ENCODE measurements at places on chromosomes 4 and X.
A peak's percentile ranks its signal among the peaks of the same experiment; 100 is the strongest.

DNA sequence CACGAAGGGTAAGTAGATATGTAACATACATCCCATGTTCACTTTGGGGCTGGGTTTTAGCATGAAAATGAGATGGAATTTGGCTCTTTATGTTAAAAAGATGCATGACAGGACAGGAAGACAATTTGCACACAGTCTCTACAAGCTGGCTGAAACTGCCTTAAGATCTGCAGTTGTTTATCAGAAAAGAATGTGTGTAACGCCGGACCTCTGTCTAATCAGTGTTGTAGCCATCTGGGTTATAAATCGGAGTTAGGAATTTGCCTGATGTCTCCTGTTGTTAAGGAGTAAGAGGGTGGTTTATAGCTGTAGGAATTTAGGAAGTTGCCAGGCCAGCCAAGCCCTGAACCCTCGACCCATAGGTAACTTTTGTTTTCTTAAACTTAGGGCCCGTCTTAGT, 562.9 kb upstream of the FAT1 start:
- DNase-seq: no peak

- no peak for DNase-seq
Observed at GRCh38 chrX:96538104-96538725, 146.4 kb upstream of the DIAPH2 start.

DNA sequence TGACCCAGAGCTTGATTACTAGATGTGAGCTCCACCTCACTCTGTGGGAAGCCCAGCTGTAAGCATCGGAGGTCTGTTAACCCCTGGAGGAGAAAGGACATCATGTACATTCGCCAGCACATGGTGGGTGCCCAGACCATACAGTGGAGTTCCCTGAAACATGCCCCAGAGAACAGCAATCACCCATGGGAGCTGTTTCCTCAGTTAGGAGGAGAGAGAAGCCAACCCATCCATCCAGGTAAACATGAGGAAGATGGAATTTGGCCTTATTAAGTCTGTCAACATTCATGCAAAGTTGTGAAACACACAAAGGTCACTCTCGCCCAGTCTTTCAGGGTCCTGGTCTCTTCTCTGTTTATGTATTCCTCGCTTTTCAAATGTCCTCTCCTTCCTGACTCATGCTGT, 354.7 kb downstream of the ANK2 start:
- DNase-seq: no peak

DNA sequence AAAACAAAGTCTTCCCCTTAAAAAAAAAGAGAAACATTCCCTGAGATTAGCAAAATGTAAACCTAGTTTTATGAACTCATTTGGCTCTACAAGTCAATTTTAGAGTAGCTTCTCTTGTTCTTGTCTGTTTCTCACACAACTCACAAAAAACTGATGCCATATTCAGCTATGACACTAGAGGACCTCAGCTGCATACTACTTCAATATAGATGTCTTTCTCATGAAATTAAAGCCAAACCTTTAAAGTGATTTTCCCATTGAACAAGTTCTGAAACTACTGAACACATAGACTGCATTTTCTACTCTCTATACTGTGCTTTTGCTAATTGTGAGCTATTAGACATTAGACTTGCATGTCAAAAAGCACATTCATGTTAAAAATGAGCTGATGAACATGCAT, 49.8 kb downstream of the TBCK start:
- peak; percentile 17 for DNase-seq

- no peak for DNase-seq
Observed at GRCh38 chrX:69466546-69466945, 37.6 kb upstream of the NALF2 start.

GRCh38 chr4:115453416-115453815, 340.0 kb upstream of the NDST4 start:
- DNase-seq: no peak

- no peak for DNase-seq
Observed at GRCh38 chr4:70714079-70714887, 7.5 kb upstream of the RUFY3 start.

DNA sequence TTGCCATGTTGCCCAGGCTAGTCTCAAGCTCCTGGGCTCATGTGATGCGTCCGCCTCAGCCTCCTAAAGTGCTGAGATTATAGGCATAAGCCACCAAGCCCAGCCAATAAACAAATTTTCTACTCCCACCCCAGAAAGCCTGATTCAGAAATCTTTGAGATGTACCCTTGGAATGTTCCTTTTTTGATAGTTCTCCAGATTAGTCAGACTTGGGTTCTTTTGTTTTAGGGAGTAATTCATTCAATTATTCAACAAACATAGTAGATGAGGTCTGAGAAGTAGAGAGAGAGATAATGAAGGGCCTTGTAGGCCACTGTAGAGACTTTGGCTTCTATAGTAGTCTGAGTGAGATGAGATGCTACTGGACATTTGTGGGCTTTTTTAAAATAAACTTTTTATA, 27.8 kb downstream of the RP2 start:
- DNase-seq: no peak

DNA sequence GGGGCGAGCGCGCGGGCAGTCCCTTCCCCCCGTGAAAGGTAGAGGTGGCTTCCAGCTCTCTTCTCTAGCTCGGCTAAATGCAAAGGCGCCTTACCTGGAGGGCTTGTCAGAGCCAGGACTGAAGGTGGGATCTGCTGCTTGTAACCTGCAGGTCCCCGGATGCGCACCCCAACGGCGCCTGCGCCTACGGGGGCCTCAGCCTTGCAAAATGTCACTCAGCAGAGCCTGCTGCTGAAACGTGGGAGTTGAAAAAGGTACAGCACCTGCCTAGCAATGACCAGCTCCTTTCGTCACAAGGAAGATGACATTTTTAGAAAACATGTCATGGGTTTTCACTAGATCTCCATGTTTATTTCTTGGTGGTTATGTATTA, 583 bp downstream of the ABHD18 start:
- DNase-seq: no peak

GRCh38 chr4:111775556-111776297, 369.5 kb upstream of the FAM241A start:
- no peak for DNase-seq

DNA sequence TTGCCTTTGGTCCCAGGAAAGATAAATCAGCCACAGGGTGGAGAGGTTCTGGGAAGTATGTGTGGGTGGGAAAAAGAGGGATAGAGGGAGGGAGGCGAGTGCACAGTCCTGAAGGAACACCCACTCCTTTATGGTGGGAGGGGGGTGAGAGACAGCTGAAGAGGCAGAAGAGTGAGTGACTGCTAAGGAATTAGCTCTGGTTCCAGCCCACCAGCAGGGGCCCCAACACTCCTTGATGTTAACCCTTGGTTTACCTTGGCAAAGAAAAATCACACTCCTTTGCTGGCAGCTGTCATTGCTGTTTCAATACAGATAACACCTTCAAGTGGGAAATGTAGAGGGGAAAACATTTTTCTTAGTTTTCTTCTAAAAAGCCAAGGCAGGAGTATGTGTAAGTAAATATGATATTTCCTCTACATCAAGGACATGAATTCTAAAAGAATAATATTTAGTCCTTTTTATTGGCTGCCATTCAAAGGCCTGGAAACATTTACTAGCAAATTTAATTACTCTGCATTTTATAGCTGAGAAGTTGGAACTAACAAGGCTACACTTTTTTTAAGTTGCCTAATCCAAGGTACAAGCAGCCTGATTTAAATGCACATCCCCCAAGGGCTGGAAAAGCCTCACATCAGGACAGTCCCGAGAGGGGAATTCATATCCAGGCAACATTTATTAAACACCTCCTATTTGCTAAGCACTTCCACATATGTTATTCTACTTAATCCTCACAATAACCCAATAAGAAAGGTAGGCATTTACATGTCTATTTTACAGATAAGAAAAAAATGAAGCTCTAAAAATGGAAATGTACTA, 81.7 kb downstream of the HS6ST2 start:
- DNase-seq: no peak

DNA sequence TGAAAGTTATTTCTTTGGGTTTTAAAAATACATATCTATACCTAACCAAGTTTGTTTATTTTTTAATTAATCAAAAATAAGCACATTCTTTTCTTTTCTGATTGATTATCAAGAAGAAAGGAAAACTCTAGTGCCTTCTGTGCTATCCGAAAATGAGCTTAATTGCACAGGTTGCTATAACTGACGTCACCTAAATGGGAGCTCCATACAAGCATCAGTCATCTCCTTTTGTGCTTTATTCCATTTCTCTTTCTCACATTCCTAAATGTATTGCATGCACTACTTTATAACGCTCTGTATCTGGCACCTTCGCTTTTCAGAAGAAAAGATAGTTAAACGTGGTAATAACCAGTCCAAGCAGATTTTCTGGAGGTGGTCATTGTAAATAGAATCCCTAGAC, 675.0 kb downstream of the STPG2 start:
- DNase-seq: no peak

GRCh38 chrX:13721371-13721770, 13.0 kb downstream of the TRAPPC2 start:
- no peak for DNase-seq

- no peak for DNase-seq
Observed at GRCh38 chr4:121654738-121655137, 42.0 kb downstream of the ANXA5 start.

DNA sequence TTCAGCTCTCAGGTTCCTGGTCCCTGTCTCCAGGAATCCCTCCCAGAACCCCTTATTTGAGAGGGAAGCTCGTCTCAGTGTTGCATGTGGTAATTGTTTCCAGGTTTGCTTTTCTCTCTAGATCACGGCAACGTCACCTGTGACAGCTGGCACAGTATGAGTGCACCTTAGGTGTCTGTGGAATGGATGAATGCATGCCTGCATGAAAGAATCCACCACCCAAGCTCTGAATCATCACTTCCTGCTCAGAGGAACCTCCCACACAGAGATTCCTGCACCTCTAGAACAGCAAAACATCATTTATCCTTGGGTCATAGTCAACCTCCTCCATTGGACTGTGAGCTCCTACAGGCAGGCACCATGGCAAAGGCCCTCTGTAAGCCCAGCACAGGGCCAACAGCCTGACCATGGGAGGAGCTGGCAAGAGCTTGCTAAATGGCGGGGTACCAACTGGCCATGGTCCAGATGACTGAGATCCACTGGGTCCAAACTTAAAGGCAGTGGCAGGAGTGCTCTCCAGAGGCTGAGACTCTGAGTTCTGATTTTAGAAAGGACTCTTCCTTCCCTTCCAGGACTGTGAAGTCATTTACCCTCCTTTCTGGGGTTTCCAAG, 116.2 kb downstream of the SLC2A9 start:
- DNase-seq: no peak

DNA sequence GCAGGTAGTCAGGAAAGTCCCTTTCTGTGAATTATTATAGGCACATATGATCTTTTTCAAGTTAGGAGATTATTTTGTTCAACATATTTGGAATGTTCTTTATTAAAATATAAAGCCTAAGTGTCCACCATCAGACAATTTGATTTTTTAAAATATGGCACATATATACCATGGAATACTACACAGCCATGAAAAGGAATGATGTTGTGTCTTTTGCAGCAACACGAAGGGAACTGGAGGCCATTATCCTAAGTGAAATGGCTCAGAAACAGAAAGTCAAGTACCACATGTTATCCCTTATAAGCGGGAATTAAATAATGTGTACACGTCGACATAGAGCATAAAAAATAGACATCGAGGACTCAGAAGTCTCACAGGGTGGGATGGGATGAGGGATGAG, 73.0 kb downstream of the DHRSX start:
- no peak for DNase-seq

GRCh38 chrX:148878371-148878770, 378.0 kb downstream of the AFF2 start:
- DNase-seq: no peak

DNA sequence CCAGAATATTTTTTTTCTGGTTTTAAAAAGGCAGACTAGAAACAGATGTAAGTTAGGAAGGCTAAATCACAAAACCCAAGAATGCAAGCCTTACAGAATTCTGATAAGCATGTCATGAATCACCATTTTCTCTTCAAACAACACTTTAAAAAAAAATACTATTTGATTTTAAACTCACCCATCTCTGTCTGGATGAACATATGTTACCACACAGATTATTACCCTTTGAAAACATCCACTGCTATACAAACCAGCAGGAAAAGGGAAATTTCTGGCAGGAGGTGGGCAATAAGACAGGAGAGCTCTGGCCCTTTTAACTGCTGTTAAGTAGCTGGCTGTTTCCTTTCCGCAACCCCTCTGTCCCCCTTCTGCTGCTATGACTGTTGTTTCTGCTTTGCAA, 317.7 kb upstream of the NOCT start:
- DNase-seq: no peak

GRCh38 chrX:134692233-134692632, 34.0 kb upstream of the PLAC1 start:
- no peak for DNase-seq

DNA sequence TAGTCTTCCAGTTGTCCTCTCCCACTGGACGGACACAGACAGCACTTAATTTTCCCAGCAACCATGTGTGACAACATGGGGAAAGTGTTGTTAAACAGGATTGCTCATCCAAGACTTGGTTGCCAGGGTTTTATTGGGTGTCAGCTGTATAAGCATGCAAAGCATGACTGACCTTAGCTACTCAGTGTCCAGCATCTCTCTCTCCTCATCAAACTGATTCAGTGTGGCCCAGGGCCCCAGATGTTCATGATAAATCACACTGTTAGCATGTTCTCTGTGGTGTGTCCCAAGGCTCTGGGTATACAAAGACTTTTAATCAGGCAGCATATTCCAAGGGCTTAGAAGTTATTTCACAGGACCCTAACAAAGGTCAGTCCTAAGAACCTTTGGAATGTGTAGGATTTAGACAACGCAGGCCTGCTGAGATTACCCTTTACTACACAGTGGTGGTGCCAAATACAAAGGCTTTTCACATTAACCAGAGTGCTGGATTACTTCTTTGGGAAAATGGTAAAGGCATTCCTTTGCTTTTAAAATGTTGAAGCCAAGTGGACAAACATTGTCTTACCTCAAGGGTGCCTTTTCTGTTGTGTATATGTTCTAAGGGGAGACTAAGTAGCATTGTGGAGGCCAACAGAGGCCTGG, 213.3 kb downstream of the GLUD2 start:
- DNase-seq: no peak

GRCh38 chrX:20585782-20586181, 319.1 kb upstream of the RPS6KA3 start:
- DNase-seq: no peak

DNA sequence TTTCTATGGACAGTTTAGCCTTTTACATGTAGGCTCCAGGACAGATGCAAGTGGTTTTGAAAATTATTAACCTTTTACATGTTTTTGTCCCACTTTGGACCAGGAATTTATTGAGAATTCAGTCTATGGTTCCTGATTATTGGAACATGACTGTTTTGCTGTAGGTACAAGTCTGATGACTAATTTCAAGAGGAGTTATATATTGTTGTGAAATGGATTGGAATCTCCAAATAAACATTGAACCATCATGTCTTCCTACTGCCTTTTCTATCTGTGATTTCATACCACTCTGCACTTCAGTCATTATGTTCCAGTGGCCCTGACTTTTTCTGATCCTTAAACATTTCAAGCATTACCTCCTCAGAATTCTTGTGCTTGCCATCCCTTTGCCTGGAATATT, 35.9 kb downstream of the TBC1D19 start:
- peak; percentile 16 for DNase-seq

DNA sequence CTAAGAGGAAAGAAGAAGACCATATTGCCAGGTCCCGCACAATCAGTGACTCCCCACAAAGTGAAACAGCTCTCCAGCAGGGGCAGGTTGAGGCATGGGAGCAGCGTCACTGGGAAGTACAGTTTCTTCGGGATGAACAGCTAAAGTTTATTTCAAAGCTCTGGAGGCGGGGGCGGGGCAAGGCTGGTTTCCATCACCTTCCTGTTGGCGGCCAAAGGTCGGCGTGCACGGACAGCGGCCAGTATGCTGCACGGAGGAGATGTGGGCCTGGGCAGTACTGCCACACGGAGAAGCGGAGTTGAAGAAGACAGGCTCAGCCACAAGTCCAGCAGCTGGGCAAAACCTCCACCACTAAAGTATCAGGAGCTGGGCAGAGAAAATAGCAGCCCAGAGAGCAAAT, 951 bp upstream of the ZNF518B start:
- no peak for DNase-seq
